Thymus (tissue), 14 donors: ENCODE measurements at places on chromosomes 4 and X.

DNA sequence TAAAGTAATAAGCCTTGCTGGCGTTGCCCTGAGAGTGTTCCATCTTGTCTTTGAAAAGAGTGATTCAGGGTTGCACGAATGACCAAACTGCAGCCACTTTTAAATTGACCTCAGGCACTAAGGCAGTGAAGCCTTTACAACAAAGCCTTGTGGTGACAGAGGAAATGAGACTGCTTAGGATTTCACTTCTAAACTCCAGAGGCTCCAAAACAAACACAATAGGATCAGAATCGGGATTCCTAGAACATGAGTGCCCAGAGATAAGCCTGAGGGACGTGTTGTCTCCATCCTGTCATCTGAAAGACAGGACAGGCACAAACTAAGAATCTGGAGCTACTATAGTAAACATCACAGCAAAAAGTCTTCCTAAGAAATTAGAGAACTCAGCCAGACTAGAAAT lies 405.2 kb downstream of the PPARGC1A start:
- no peak for DNase-seq

GRCh38 chr4:188025476-188025875 lies 29.9 kb downstream of the ZFP42 start:
- no peak for DNase-seq

DNA sequence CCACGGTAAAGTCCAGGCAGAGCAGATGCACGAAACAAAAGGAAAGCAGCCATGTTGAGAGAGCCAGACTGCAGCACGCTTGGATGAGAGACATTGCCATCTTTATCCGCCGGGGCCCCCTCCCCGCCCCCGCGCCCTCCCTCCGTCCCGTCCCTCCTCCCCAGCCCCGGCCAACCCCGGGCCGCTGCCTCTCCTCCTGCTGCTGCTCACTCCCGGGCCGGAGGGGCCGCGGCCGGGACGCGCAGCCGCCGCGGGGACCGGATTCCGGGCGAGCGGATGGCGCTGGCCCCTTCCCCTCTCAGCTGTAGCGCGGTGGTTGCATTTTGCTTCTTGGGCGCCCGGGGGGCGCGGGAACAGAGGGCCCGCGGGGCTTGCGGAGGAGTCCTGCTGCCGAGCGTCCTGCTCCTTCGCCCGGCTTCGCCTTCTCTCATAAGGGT lies 542 bp downstream of the RNF150 start:
- no peak for DNase-seq

DNA sequence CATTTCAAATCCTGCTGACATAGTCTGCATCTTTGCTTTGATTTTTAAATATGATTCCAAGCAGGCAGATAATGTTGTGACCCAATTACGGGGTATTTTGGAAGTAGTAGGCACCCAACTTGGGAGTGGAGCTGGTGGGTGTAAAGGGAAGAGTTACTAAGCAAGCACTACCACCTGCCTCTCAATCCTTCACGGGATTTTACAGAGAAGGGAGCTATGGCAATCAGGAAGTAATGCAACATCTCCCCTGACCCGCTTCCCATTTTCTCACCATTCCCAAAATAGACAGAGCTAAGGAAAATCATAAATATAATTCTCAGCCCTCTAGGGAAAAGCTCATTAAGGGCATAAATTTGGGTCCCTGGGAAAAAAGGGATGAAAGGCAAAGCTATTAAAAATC lies 9.2 kb downstream of the APBB2 start:
- DNase-seq: no peak

DNA sequence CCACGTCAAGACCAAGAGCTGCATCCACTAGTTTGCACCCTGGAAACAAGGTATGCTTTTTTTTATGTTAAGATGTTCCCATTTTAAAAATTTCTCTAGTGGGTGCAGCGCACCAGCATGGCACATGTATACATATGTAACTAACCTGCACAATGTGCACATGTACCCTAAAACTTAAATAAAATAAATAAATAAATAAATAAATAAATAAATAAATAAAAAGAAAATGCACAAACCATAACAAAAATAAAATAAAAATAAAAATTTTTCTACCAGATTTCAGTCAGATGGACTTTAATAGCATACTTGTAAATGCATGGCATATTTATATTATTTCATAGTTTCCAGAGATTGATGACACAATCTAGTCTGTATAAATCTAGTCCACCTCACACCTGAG lies 1.9 kb upstream of the PRR27 start:
- DNase-seq: no peak

- DNase-seq: no peak
These were observed 332.1 kb downstream of the ASMT start for GRCh38 chrX:1946974-1947373.

GRCh38 chr4:141860974-141861373 lies 224.6 kb downstream of the IL15 start:
- no peak for DNase-seq
